Testis (tissue), 5 donors: ENCODE measurements at places on chromosomes 4 and X. TPM values are rescaled to one million over a fixed set of nuclear protein-coding genes. Genes with fewer than 3 reads are reported as not detected.

The KLB gene
- total RNA-seq = 1.1 TPM

- DNase-seq = no peak
Measured at GRCh38 chrX:28981952-28982351, 394.7 kb downstream of the IL1RAPL1 start.

The EIF2S3 gene
- total RNA-seq = 65.4 TPM

DNA sequence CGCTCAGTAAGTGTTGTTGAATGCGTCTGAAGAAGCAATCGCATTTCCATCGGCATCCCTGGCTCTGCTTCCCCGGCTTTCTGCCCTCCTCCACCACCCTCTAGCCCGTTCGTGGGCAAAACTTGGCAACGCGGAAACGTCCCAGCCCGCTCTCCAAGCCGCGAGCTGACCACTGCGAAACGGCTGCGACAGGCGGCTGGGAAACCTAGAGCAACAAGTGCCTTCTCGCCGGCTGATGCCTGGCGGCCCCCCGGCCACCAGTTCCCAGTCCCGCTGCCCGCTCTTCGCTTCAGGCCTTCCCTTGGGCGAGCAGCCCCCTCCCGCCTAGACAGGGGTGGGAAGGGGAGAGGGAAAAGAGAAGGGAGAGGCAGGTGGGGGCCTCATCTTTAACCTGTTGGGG is 837 bp downstream of the CITED1 start:
- no peak for DNase-seq

GRCh38 chr4:56261027-56261426 is 126.3 kb downstream of the AASDH start:
- no peak for DNase-seq

DNA sequence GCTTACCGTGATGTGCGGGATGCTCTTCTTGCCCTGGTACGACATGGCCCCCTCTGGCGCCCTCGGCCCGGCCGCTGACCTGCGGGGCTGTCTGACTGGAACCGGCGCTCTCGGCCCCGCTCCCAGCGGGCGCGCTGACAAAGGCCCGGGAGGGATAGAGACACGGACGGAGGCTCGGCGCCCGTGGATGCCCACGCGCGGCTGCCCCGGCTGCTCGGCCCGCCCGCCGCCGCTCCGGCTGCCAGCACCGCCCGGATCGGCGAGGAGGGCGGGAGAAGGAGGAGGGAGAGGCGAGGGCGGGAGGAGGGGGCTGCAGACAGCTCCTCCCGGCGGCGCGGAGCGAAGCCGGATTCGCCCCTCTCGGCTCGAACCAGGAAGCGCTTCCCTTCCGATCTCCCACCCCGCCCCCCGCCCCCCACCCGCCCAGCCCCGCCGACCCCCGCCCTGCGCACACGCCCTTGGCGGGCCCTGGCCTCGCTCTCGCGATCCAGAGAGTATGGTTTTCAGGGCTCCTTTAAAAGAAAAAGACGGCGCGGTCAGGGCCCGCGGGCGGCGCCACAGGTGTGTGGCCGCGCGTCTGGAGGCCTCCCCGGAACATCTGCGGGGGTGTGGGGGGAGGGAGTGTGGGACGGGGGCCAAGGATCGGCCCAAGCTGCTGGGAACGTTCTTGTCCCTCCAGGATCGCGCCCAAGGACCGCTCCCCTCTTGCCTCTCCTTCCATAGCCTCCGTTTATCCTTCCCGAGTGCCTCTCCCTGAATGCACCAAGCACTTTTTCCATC is 4.5 kb downstream of the CRMP1 start:
- DNase-seq = no peak

DNA sequence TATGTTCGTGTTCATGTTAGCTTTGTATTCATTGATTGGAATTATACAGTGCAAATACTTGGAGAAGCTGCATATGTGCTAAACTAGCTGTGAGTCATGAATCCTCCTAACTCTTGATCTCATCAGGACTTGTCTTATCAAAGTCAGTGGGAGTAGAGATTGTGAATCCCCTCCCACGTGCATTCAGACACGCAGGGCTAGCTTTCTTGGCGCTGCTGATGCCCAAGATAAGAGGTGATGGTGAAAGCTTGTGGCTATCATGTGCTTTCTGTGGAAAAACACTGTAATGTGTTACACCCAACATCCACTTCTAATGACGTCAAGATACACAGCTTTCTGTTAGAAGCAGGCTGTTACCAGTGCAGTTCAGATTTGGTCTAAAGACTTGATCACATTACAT is 348.7 kb upstream of the HAND2 start:
- DNase-seq = no peak

- peak; percentile 52 for DNase-seq
Measured at GRCh38 chrX:135295238-135295943, 13.9 kb upstream of the ETDC start.

GRCh38 chrX:123990169-123990568 is 28.7 kb downstream of the STAG2 start:
- DNase-seq = no peak
